BJ (cell line): ENCODE measurements at places on chromosomes 3 and 15.

DNA sequence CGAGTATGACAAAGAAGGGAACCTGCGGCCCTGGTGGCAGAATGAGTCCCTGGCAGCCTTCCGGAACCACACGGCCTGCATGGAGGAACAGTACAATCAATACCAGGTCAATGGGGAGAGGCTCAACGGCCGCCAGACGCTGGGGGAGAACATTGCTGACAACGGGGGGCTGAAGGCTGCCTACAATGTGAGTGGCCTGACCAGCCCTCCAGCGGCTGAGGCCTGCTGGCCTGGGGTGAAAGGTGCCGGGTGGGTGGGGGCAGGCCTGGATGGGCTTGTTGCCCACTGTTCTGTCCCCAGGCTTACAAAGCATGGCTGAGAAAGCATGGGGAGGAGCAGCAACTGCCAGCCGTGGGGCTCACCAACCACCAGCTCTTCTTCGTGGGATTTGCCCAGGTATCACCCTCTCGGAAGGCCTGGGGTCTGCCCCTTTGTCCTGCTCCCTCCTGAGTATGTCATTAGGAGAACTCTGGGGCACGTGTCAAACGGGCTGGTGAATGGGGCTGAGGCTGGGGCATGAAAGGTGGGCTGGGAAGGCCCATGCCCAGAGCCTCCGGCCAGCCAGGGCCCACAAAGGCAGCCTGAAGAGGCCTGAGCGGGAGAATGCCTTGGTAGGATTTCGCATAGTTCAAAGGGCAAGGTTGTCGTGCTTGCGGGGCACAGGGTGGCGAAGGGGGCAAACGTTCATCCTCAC lies 7.8 kb upstream of the PSMD2 start:
- no peak for DNase-seq

GRCh38 chr15:54599386-54599785 lies 597.4 kb downstream of the RSL24D1 start:
- DNase-seq, result no peak

- DNase-seq, result no peak
Observed at GRCh38 chr3:180420016-180420415, 181.9 kb upstream of the TTC14 start.

DNA sequence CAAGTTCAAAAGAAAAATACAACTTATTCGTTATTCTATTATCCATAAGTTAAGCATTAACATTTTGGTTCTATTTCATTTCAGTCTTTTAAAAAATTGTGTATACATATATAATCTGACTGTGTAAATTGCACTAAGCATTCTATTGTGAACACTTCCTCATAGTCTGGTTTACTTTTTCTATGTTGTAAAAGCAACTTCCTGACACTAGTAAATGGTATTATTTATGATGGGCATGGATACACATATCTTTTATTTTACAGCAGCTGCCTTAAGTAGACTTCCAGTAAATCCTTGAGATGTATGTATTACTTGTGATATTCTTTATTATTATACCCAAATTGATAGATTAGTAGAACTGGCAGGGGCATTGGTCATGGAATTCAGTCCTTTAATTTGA lies 58.2 kb downstream of the FNDC3B start:
- DNase-seq, result no peak

DNA sequence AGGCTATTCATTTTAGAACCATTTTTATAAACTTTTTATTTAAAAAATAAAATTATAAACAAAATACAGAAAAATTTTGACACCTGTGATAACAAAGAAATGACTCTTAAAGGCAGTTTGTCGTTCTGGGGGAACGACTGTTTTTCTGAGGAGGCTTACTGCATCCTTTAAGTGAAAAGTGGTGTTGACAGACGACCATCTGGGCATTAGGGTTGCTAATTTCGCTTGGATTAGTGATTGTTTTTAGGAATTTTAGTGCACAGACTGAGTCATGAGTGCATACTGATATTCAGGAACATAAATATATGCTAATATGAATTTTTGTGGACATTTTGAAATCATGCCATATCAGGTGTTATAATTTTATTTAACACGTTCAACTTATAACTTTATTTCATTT lies 28.5 kb downstream of the OSTN start:
- no peak for DNase-seq
